Left lung (tissue), 14 donors: ENCODE measurements at places on chromosomes 6 and 20. TPM values are rescaled to one million over a fixed set of nuclear protein-coding genes. Genes with fewer than 3 reads are reported as not detected.
A peak's percentile ranks its signal among the peaks of the same experiment; 100 is the strongest.

- H3K4me3 ChIP-seq, result no peak overlapping the region
- H3K27me3 ChIP-seq, result no peaks in the 10 kb centered on the region
- H3K36me3 ChIP-seq, result no peaks in the 10 kb centered on the region
- no peak overlapping the region for H3K27ac ChIP-seq
Measured at GRCh38 chr6:129475477-129476247, 234.3 kb downstream of the ARHGAP18 start.

The SLC12A5 gene
- total RNA-seq, result 1.5 TPM

- peak overlapping the region; percentile 41 for H3K27ac ChIP-seq
- no peaks in the 10 kb centered on the region for H3K27me3 ChIP-seq
- peaks cover 13% of the 10 kb centered on the region for H3K4me1 ChIP-seq
Measured at GRCh38 chr6:17972978-17973622, 14.3 kb downstream of the KIF13A start.

DNA sequence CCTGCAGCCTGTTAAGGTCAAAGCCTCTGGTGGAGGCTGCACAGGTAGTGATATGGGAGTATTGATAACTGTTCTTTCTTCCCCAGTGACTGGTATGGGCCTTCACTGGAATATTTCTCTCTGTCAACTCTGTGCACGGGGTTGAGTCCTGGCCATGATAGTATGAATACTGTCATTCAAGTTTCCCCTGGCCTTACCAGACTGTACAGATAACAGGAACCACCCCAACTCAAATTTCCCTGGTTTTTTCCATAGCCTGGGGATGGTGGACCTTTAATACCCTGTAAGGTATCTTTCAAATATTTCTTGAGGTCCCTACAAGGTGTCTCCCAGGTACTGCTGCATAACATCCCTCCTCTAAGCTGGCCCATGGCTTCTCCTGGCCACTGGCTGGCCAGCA lies 51.4 kb upstream of the TNFAIP3 start:
- no peak overlapping the region for H3K4me3 ChIP-seq
- peaks cover 45% of the 10 kb centered on the region for H3K4me1 ChIP-seq
- H3K27ac ChIP-seq, result no peak overlapping the region
- no peaks in the 10 kb centered on the region for H3K27me3 ChIP-seq
- H3K36me3 ChIP-seq, result no peaks in the 10 kb centered on the region

DNA sequence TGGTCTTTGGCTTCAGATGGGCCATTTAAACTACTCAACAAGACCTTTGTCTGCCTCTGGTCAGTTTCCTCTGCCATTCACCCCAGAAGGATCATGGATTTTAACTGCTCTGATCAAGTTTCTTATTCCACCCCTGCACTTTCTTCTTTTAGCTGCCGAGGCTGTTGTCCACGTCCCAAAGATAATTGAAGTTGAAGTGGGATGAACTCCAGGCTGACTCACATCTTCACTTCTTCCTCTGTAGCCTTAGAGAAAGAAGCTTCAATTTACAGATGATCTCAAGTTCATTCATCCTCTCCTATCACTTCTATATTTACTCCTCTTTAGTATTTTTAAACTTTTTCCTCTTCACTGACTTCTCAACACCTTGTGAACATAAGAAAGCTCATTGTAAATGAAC lies 651.6 kb downstream of the UTRN start:
- no peaks in the 10 kb centered on the region for H3K27me3 ChIP-seq
- DNase-seq, result no peak
- no peaks in the 10 kb centered on the region for H3K4me1 ChIP-seq
- H3K27ac ChIP-seq, result no peak overlapping the region
- no peak overlapping the region for H3K4me3 ChIP-seq

DNA sequence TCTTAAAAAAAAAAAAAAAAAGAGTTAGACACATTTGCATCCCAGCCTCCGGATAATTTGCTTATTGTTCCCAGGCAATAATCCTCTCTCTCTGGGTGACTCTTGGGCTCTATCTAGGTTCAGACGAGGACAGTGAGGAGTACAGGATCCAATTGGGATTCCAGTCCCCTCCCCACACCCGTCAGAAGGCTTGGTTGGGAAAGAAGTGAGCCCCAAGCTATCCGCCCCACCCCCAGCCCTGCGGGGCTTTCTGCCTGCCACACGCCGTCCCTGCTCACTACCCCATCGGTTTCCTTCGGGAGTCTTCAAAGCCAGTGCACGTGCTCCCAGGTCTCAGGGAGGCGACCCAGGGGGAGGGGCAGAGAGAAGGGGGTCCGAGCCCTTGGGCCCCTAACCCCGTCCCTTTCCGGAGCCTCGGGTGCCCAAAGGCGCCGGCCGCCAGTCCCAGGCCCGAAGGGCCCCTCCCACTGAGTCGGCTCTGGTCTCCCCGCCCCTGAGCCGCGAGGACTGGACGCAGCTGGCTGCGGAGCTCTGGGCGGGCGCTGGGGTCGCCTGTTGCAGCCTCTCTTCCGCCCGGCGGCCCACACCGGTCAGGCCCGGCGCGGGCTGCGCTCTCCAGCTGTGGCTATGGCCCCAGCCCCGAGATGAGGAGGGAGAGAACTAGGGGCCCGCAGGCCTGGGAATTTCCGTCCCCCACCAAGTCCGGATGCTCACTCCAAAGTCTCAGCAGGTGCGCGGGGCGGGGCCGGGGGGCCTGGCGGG lies 2.5 kb downstream of the MYMX start:
- peak overlapping the region; percentile 50 for H3K4me3 ChIP-seq
- peak; percentile 90 for DNase-seq
- H3K4me1 ChIP-seq, result peaks cover 65% of the 10 kb centered on the region
- peak overlapping the region; percentile 76 for H3K27ac ChIP-seq
- no peaks in the 10 kb centered on the region for H3K27me3 ChIP-seq

The FOXA2 gene
- total RNA-seq, result 39.8 TPM

DNA sequence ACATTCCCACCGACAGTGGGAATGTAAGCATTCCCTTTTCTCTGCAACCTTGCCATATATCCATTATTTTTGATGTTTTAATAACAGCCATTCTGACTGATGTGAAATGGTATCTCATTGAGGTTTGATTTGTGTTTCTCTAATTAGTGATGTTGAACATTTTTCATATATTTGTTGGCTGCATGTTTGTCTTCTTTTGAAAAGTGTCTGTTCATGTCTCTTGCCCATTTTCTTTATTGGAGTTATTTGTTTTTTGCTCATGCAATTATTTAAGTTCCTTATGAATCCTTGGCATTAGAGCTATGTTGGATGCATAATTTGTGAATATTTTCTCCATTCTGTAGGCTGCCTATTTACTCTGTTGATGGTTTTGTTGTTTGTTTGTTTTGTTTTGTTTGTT lies 18.0 kb upstream of the ABT1 start:
- H3K27me3 ChIP-seq, result no peaks in the 10 kb centered on the region
- no peak overlapping the region for H3K4me3 ChIP-seq
- no peaks in the 10 kb centered on the region for H3K4me1 ChIP-seq
- H3K36me3 ChIP-seq, result no peaks in the 10 kb centered on the region

- no peak overlapping the region for H3K27ac ChIP-seq
- no peak for DNase-seq
- no peak overlapping the region for H3K4me3 ChIP-seq
- H3K4me1 ChIP-seq, result no peaks in the 10 kb centered on the region
- no peaks in the 10 kb centered on the region for H3K36me3 ChIP-seq
- H3K27me3 ChIP-seq, result no peaks in the 10 kb centered on the region
Measured at GRCh38 chr20:13469262-13469661, 169.5 kb downstream of the TASP1 start.

GRCh38 chr6:63635215-63635587 lies 401 bp upstream of the PHF3 start:
- H3K4me1 ChIP-seq, result peaks cover 10% of the 10 kb centered on the region
- H3K27ac ChIP-seq, result peak overlapping the region; percentile 98
- H3K36me3 ChIP-seq, result no peaks in the 10 kb centered on the region
- no peak for DNase-seq
- H3K27me3 ChIP-seq, result no peaks in the 10 kb centered on the region

The COL19A1 gene
- total RNA-seq, result 0.10 TPM

GRCh38 chr6:101747160-101747559 lies 353.7 kb downstream of the GRIK2 start:
- H3K4me1 ChIP-seq, result no peaks in the 10 kb centered on the region
- H3K27me3 ChIP-seq, result no peaks in the 10 kb centered on the region
- no peak overlapping the region for H3K4me3 ChIP-seq
- H3K36me3 ChIP-seq, result no peaks in the 10 kb centered on the region
- no peak for DNase-seq

DNA sequence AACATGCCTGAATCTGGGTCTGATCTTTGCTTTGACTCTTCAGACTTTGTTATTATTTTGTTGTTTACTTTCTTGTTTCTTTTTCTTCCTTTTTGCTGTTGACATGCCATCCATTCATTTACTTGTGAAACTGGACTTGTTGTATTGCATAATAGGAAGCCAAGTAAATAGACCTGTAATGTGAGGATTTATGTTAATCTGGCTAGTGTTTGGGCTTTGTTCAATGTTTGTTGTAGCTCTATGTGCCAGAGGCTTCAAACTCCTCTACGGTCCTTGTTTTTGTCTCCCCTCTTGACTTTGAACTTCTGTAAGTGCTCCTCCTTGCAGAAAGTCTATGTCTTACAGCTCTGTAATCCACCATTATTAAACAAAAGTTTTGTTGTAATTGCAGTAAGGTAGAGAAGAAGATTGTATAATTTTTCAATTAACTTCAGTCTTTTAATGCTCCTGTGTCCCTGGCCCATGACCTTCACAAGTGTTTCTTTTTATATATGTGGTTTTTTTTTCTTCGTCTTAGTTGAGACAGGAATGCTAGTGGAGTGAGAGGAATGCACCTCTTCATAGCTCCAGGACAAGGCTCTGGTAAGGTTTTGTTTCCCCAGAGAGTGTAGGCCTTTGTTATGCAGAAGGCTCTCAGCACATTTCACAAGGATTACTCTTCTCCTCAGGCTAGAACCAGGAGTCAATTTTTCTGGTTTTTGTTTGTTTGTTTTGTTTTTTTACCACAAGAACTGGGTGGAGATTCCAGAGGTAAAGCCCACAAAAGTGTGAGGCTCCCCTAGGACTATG lies 1061.8 kb upstream of the CITED2 start:
- H3K4me3 ChIP-seq, result no peak overlapping the region
- H3K27ac ChIP-seq, result no peak overlapping the region
- no peaks in the 10 kb centered on the region for H3K27me3 ChIP-seq
- no peaks in the 10 kb centered on the region for H3K4me1 ChIP-seq
